ENCODE measurements at places on chromosomes 11 and 22.
A peak's percentile ranks its signal among the peaks of the same experiment; 100 is the strongest.

DNA sequence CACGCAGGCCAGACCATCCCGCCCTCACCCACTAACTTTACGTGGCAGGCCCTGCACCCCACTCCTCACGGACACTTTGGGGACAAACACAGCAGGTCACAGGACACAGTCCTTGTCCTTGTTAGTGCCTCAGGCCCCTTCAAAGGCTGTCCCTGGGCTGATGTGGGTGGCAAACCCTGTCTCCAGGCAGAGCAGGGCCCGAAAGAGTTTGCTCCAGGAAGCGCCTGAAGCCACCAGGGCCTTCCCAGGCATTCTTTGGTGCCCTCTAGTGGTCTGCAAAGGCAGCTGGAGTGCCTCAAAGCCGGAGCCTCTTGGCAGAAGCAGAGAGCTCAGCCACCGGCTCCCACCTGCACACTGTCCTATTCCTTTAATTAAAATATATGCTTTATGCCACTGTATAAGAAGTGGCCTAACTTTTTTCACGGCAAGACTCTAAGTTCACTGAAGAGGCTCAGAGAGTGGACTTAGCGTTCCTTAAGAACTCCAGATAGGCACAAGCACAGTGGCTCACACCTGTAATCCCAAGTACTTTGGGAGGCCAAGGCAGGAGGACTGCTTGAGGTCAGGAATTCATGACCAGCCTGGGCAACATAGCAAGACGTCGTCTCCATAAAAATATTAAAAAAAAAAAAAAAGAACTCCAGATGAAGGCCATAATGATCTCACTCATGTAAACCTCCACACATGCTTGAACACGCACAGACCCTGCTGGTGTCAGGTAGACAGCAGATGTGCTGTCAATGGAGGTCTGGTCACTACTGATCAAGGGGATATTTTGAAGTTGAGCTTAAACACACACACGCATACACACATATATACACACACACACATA lies 11.1 kb downstream of the TXN2 start:
- DNase-seq, result peak; percentile 67

- no peak for DNase-seq
Measured at GRCh38 chr11:14101388-14101787, 138.9 kb downstream of the SPON1 start.

- no peak for DNase-seq
Measured at GRCh38 chr11:134545521-134545920, 133.5 kb upstream of the B3GAT1 start.

DNA sequence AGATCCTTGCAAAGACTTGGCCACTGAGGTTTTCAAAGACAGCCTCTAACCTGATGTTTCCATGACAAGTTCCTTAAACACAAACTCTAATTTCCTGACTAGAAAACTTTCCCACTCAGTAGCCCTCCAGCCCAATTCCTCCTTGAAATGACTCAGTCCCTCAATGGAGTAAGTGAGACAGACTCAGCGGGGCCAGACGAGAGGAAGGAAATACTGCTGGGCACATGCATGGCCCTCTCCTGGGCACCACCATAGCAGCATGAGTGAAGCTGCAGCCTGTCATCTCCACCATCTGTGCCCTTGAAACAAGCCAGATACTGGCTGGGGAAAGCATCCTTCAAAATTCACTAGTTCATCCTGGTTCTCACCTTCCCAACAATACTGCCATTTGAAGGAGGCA lies 76.2 kb upstream of the GDPD4 start:
- no peak for DNase-seq

- DNase-seq, result no peak
Measured at GRCh38 chr11:122234257-122234656, 118.2 kb upstream of the BLID start.

GRCh38 chr22:31104869-31105268 lies 2.5 kb downstream of the SELENOM start:
- DNase-seq, result no peak

DNA sequence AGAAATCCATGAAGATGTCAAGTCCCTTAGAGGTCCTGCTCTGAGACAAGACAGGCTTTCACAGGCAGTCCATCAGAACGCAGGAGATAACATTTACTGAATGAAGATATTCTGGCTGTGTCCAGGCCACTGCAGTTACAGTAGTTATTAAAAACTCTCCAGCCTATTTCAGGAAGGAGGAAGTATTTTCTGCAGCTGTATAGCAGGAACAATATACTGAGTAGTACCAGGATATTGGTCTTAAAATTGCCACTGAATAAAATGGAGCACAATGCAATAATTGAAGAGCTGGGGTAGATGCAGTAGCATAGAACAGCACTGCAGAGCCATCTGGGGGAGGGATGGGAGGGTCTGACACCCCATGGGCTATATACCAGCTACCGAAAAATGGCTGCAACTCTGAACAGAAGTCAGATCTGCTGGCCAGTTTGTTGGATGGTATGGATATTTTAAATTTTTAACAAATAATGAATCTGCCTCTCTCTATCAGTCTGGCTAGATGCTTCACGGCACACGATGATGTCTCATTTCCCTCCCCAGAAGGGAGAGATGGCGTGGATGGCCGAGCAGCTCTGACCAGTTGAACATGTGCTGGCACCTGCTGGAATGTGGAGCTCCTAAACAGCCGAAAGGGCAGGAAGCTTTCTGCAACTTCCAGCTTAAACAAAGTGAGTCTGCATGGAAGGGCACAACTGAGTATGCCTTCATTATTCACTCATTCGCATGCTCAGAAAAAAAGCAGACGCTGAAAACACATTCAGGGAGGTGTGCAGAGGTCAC lies 342.1 kb upstream of the SYN3 start:
- no peak for DNase-seq

DNA sequence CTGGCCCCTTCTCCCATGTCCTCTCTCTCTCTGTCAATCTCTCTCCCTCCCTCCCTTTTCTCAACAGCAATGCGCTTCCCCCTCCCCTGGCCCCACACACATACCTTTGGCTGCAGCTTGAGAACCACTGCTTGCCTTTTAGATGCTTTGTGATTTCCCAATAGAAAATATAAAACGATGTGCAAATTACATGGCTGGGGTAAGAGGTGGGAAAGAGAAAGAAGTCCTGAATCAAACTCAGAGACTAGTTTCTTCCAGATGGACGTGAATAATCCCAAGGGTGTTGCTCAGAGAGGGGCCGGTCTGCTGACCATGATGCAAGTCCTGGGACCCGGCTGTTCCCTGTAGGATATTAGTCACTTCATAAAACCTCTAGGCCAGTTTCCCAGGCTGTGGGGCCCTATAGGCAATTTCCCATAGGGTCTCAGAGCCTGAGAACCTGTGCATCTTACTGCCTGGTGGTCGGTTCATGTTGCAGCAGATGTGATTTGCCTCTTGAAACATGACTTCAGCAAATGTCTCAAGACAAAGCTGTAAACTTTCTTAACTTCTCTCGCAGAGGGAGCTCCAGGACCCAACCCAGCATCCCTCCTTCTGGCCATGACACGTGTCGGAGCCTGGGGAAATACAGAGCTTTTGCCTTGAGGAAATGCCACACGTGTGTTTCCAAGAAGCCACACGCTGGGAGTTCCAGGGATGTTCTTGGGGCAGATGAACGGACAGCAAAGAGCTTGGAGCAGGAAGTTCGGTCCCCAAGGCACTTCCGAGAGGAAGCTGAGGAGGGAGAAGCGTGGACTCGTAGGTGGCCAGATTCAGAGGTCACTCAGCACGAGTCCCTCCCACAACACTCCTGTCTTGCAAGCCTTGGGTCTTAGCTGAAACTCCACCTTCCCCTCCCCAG lies 34.5 kb upstream of the ETS1 start:
- no peak for DNase-seq

GRCh38 chr22:32329202-32329645 lies 28.4 kb upstream of the RFPL3 start:
- DNase-seq, result no peak

DNA sequence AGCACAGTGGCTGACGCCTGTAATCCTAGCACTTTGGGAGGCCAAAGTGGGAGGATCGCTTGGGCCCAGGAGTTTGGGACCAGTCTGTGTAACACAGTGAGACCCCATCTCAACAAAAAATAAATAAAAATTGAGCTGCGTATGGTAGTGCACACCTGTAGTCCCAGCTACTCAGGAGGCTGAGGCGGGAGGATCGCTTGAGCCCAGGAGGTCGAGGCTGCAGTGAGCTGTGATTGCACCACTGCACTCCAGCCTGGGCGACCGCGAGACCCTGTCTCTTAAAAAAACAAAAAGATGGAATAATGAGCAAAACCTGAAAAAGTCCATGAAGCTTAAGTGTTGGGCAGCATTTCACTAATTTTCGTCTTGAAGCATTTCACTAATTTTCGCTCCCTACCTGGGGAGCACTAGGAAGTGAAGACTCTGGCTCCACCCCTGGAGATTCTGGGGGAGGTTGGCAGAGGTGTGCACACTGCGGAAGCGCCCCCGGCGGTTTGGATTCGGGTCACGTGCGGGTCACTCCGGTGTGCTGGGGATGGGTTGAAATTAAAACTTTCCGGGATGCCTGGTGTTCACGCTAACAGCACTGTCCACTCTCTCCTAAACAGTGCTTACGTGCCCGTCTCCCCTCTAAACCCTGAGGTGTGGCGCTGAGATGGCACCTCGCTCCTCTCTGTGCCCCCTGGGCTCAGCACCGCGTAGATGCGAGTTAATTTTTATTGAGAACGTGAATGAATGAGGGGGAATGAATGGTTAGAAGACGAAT lies 906 bp upstream of the NAA40 start:
- DNase-seq, result no peak

DNA sequence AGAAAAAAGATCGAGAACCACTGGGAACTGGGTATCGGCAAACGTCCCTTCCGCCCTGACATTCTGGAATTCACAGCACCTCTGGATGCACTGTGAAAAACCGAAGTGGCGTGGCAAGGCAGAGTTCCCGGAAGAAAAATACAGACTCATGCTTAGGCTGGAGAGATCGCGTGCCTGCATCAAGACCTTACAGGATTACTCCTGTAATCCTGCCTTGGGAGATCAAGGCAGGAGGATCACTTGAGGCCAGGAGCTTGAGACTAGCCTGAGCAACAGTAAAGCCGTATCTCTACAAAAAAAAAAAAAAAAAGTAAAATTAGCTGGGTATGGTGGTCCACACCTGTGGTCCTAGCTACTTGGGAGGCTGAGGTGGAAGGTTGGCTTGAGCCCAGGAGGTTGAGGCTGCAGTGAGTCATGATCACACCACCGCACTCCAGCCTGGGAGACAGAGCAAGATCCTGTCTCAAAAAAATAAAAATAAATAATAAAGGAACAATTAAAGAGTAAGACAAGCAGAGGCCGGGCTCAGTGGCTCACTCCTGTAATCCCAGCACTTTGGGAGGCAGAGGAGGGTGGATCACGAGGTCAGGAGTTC lies 19.9 kb upstream of the TEF start:
- no peak for DNase-seq

GRCh38 chr22:33781411-33781810 lies 138.9 kb downstream of the LARGE1 start:
- DNase-seq, result no peak
